ENCODE measurements at places on chromosomes 2 and 18. TPM values are rescaled to one million over a fixed set of nuclear protein-coding genes. Genes with fewer than 3 reads are reported as not detected.

GRCh38 chr18:23629444-23629946 lies 33.2 kb downstream of the ANKRD29 start:
- DNase-seq: no peak
- no peaks in the 10 kb centered on the region for H3K27me3 ChIP-seq
- H3K27ac ChIP-seq: no peak overlapping the region
- H3K36me3 ChIP-seq: no peaks in the 10 kb centered on the region
- H3K4me3 ChIP-seq: no peak overlapping the region

- no peak overlapping the region for H3K4me3 ChIP-seq
- peak; percentile 82 for DNase-seq
- H3K4me1 ChIP-seq: peaks cover 11% of the 10 kb centered on the region
- no peaks in the 10 kb centered on the region for H3K36me3 ChIP-seq
Observed at GRCh38 chr2:72137498-72138010, 10.1 kb downstream of the CYP26B1 start.

GRCh38 chr18:10141559-10141958 lies 227.7 kb downstream of the VAPA start:
- H3K4me3 ChIP-seq: no peak overlapping the region
- H3K4me1 ChIP-seq: no peaks in the 10 kb centered on the region
- DNase-seq: no peak

DNA sequence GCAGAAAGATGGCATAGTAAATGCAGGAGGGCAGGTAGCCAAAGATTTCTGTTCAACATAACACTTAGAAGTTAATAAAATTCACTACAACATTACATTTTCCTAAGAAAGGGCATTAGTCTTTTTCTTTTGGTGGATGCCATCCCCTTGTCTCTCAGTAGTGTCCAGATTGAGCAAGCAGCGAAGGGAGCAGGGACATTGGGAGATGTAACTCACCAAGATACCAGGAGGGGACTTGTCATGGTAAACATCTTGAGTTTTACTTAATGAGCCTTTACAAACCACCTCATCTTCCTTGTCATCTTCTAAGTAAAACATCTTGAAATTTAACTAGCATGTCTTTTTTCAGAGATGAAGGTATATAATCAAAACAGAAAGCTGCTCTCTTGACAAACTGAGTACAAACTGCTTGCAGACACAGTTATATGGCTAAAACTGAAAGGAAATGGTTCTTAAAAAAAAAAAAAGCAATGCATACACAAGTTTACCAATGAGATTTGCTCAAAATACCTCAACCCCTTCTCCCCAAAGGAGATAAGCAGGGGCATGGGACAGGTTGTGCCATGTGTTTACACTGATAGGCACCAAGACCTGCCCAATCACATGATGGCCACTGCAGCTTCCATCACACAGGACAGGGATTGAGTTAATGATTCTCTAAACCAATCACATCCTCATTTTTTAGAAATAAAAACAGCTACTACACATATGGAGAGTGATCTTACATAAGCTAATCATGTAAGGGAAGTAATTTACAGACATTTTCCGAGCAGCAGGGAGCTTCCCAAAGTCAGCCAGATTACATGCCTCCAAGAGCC lies 30.3 kb downstream of the LPIN2 start:
- H3K4me3 ChIP-seq: peak overlapping the region; percentile 69
- no peaks in the 10 kb centered on the region for H3K27me3 ChIP-seq
- H3K4me1 ChIP-seq: peaks cover 64% of the 10 kb centered on the region
- DNase-seq: no peak

GRCh38 chr2:147759536-147759935 lies 85.3 kb upstream of the ACVR2A start:
- H3K36me3 ChIP-seq: no peaks in the 10 kb centered on the region
- no peaks in the 10 kb centered on the region for H3K27me3 ChIP-seq
- no peaks in the 10 kb centered on the region for H3K4me1 ChIP-seq

DNA sequence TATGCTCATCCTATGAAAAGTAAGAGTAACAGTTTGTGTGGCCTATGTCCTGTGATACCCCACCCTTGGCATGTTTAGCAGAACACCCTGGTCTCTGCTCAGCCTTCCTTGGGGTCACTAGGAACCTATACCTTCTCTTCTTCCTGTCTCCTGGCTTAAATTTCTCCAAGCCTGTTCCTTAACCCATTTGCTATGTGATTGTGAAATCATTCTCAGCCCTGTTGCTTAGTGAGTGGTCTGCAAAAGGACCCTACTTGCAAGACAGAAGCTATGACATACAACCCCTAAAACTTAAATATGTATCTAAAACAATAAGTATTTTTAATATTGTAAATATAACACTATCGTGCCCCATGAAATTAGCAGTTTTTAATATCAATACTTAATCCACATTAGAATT lies 524.7 kb downstream of the PARD3B start:
- no peaks in the 10 kb centered on the region for H3K36me3 ChIP-seq
- H3K27me3 ChIP-seq: no peaks in the 10 kb centered on the region
- H3K4me1 ChIP-seq: no peaks in the 10 kb centered on the region
- DNase-seq: no peak
- no peak overlapping the region for H3K4me3 ChIP-seq

Gene MYOM1
- total RNA-seq: 10.1 TPM

Gene ESPNL
- total RNA-seq: 0.42 TPM

Gene MARS2
- total RNA-seq: 12.3 TPM

Gene KCNIP3
- 0.65 TPM for total RNA-seq
